ENCODE measurements at places on chromosomes 7 and 10. TPM values are rescaled to one million over a fixed set of nuclear protein-coding genes. Genes with fewer than 3 reads are reported as not detected.

DNA sequence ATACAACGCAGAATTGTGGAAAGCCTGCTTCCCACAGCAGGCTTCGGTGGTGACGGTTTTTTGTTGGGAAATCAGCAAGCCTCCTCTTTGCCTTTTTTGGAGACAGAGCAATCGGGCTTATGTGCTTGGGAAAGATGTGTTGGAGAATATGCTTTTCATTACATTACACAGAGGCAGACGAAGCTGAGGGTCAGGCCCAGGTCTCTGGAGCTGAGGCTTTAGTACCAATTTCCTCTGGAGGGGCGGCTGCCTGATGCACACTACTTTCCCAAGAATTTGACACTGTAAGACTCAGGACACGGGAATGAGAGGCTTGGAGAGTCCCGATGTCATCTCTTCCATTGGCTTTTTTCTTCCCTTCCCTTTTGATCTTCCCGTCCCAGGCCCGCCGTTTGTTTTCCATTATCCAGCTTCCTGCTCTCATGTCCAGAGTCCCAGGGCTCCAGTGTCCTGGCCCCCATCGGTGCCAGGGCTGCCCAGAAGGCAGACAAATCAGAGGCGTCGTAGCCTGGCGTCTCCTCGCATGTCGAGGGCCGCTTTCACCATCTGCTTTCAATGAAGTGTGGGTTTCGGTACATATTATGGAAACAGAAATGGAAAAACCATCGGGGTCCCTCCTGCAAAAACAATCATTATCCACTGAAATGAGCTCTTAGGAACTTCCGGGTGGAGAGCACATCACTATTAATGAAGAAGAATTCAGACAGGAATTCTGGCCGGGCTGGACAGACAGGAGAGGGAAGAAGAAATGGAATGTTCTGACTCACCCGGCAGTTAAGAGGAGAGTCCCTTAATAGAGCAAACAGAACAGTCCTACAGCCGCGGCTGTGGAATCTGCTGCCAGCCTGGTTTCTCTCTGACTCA is 123.0 kb upstream of the JCAD start:
- no peak for DNase-seq

DNA sequence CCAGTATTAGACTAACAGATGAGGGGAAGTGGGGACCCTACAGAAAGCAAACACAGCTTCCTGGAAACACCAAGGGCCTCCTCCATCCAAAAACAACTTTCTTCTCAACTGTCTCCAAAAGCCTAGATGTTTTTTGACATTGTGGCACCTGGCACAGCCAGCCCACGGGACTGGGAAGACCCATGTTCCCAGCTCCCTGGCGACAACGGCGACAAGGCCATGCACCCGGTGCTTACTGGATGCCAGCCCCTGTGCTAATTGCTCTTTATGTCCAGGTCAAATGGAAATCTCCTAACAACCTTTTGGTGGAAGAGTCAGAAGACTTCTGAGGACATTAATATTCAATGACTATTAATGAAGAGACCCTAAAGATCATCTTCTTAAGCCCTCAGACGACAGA is 7.1 kb downstream of the FGFR2 start:
- DNase-seq = peak; percentile 47

GRCh38 chr7:7103343-7104313 is 78.7 kb upstream of the C1GALT1 start:
- DNase-seq = no peak

DNA sequence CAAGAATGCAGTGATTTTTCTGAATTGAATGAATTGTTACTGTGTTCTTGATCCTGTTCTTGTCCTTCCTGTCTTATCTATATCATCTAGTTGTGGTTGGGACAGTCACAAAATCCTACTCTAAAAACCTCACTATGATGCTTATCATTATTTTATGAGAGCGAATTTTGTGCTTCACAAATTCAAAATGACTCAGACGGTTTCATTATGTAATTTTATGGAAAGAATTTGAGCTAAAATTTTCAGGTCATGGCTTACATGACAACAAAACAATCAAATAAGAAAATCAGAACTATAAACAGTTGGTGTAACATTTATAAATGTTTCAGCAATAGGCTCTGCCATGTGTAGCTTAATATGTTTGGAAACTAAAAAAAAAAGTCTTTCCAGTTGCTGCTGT is 6.9 kb downstream of the PRKAR2B start:
- DNase-seq = no peak

DNA sequence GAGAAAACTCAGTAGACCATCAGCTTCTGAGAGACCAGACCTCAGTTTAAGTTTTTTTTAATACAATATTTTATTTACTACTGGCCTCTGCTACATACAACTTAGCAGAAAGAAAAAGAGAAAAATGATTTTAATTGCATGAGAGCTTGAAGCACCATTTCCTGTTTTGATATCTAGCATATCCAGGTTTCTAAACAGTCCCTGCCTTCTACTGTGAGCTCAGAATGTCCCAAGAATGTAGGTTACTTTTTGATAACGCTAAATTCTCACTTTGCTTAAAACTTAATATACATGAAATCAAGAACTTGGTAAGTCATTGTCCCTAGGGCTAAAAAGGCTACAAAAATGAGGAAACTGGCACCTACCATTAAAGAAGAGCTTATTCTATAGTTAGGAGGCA is 7.0 kb downstream of the TMEM243 start:
- DNase-seq = no peak

DNA sequence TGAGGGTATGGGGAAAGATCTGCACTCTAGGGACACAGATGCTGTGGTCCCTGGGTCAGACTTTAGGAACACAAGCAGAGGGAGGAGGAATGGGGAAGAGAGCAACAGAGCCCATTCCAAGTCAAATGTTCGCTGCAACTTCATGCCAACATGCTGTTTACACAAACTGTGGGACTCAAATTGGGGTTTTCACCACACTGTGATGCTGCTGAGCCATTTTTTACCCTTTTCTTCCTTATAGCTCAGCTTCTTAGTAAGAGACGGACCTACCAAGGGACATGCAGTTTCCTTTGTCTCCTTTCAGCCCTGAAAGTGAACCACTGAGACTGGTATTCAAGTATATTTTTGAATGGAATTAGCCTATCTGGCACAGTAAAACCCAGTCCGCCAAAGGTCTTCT is 64.3 kb upstream of the AGK start:
- no peak for DNase-seq

DNA sequence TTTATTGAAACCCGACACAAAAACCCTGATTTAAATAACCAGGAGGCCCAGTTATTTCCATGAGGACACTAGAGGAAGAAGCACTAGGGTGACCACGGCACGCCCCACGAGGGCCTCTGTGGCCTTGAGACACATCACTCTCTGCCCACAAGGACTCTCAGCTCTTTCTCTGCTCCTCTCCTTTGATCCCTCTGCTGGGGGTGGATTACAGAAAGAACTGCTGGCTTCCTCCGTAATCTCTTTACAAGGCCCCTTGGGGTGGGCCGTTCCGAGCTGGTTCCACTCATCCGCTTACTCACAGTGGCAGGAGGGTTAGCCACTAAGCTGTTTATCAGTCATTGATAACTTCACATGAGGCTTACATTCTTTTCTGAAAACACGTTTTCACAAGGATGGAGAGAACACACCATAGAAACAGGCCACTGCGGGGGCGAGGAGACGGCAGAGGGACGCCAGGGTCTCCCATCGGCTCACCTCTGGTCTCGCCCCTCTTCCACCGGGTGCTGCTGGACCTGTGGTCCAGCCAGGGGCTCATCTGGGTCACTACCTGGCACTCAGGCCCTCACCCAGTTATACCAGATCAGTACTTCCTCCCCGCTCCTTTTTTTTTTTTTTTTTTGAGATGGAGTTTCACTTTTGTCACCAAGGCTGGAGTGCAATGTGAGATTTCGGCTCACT is 17.6 kb upstream of the PFKFB3 start:
- DNase-seq = no peak

- DNase-seq = no peak
Measured at GRCh38 chr10:59025981-59026765, 150.3 kb upstream of the PHYHIPL start.

The STAG3 gene
- total RNA-seq = 0.43 TPM

The GDF2 gene
- total RNA-seq = not detected

The OPN4 gene
- not detected for total RNA-seq

The MMRN2 gene
- 28.0 TPM for total RNA-seq

The NPFFR1 gene
- not detected for total RNA-seq
